Stomach (tissue), 19 donors: ENCODE measurements at places on chromosomes 7 and 10.
A peak's percentile ranks its signal among the peaks of the same experiment; 100 is the strongest.

DNA sequence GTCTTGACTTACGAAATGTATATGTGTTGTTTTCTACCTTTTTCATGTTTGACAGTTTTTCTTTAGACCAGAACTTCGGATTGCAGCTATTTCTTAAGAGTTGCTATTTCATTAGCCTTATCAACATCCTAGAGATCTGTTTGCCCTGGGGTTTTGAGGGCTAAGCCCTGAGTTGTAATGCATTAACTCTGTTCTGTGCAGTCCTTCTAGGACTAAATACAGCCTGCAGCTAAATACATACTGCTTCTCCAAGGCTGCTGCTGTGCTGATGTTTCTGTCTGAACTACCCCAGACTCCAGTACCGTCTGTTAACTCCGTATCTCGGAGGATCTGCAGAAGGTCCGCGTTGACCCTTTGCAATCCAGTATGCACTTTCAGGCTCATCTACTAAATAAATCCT lies 26.5 kb downstream of the KIAA1217 start:
- no peak for DNase-seq

DNA sequence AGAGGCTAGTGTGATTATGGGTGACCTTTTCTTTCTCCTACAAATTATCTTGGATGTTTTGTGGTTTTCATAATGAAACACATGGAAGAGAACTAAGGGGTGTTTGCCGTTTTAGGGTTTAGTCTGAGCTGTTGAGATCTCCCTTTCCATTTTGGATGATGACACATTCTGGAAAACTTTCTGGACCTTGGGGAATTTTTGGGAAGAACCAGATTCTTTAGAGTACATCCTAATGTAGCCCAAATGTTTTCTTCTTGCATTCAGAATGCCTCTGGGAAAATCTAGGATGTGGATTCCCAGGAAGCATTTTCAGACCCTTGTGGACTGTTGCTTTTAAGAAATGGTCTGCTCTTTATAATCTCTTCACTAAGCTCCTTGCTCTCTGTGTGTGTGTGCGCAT lies 165.7 kb downstream of the SORCS3 start:
- DNase-seq: no peak

DNA sequence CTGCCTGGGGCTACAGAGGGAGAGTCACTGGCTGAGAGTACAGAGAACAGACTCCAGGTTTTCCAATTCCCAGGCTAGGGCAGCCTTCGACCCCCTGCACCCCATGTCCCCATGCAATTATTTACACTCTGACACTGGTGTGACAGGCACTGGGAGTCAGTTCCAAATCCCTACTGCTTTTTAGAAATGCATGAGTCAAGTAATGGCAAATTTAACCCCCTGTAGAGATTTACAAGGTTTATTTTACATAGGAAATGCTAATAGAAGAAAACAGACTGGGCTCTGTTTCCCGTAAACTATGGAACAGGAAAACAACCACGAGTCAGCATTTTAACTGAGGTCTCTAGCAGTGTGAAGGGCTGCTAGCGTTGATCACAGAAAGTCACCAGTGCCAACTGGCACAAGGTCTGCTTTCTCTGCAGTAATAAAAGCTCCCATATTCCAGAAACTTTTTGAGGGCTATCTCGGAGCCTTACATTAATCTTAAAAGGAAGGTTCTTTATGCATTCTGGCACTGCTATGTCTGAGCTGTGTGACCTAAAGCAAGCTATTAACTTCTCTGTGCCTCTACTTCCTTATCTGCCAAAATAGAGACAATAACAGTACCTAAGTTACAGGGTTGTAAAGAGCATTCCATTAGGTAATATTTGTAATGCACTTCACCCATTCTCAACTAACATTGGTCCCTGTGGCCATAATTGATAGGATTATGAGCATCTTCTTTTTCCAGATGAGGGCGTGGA lies 28.2 kb downstream of the NOD1 start:
- DNase-seq: no peak

DNA sequence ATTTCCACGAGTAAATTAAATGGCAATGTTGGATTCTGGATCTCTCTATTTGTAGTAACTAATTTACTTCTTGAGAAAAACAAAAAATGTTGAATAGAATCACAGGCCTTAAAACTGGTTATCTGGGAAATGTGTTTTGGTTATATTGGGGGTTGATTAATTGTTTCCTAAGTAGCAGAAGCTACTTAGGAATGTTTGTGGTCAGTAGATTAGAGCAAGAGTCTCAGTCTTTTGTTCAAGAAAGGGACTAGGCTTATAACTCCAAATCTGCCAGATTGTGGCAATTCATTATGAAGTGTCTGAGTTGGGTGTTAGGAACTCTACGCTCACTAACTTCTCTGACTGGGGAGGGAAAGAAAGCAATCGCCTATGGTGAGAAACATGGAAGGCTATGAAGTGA lies 244.3 kb upstream of the PHYHIPL start:
- no peak for DNase-seq

DNA sequence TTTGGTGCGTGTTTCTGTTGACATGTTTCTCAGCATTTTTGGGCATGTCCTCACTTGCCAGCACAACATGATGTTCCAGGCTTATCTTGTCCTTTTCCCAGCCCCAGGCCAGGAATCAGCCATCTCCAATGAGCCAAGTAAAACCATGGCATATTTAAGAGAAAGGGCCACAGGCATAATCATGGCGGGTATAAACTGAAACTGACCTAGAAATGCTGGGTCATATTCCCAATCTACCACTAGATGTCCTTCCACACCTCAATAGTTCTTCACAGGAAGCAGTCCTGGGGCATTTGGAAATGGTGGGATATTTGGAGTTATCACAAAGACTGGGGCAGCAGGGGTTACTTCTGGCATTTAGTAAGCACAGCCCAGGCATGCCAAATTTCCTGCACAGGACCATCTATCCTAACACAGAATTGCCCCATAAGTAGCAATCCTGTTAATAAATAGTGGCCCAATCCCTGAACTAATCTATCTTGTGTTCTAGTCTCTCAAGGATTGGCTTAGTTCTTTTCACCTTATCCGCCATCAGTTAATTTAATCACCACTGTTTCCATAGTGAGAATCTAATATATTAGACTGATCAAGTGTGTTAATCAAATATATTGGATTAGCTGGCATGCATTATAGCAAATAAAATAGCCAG lies 101.6 kb downstream of the NPSR1 start:
- peak; percentile 65 for DNase-seq

DNA sequence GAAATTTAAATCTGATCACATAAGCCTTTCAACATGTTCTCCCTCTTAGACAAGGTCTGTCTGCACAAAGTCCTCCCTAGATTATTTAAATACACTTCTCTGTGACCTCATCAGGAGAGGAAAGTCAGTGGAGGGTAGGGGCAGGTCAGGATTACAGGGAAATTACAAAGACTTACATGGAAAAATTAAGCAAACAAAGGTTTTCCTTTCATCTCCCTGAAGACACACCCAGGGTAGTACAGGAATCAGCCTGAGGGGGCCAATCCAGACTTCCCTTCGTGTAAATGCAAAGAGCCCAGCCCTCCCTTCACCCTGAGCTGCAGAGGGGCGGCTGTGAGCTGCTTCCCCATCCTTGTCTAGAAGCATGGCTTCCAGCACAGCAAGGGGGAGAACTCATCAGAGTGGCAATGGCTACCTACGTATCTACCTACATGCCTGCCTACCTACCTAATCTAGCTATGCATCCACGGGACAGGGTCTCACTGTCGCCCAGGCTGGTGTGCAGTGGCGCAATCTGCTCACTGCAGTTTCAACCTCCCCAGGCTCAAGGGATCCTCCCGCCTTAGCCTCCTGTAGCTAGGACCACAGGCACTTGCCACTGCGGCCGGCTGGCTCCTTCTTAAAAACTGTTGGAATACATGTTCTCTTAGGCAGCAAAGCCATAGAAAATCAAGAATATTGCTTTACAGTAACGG lies 33.2 kb downstream of the PITRM1 start:
- no peak for DNase-seq

GRCh38 chr10:114782666-114783065 lies 38.9 kb upstream of the FHIP2A start:
- DNase-seq: no peak

GRCh38 chr10:51532044-51532443 lies 167.4 kb downstream of the CSTF2T start:
- no peak for DNase-seq

DNA sequence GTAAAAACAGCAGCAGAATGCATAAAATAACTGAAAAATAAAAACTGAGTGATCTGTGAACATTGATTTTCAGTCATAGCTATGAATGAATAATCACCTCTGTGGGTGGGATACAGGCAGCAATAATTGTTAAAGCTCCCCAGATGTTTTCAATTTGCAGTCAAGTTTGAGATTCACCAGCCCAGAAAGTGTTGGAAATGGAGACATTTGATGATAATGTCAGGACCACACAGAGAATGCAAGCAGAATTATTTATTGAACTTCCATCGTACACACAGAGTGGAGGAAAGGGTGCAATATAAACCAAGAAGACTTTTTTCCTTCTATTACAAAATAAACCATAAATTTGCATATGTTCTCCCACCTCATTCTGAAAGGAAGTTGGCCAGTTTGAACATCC lies 601.7 kb downstream of the ANKRD7 start:
- DNase-seq: peak; percentile 1
